ENCODE measurements at places on chromosomes 3 and 15.

DNA sequence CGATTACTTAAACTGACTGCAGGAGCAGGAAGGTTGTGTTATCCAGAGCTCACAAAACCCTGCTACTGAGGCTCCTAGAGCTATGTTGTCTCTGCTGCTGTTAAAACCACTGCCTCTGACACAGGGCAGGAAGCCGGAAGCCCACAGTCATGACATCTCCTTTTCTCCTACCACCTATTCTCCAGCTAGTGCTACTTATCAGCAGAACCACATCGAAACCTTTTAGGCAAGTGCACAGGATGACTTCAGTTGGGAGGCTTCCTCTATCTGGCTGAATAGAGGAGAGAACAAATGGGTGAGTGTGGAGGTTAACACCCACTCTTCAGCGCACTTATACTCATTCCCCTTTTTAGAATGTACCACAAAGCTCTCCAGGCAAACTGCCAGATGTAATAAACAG, 638.0 kb downstream of the OTOL1 start:
- DNase-seq = no peak

- DNase-seq = no peak
These were observed 66.1 kb downstream of the WHAMM start for GRCh38 chr15:82875411-82876003.

DNA sequence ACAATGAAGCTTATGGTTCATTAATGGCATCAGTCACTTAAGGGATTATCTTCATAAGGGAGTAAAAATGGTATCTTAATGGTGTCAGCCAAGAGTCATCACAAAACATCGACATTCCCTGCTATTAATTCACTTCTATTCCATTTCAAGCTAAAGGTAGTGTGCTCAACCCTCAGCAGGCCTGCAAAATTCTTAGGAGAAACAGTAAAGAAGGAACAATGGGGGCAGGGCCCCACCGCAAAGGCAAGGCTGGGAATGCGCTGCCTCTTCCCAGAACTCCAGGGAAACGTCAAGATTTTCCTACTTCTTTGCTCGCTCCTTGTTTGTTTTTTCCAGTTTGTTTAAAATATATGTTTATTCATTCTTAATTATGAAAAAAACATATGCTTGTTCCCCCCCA, 187.3 kb upstream of the TSC22D2 start:
- DNase-seq = no peak

DNA sequence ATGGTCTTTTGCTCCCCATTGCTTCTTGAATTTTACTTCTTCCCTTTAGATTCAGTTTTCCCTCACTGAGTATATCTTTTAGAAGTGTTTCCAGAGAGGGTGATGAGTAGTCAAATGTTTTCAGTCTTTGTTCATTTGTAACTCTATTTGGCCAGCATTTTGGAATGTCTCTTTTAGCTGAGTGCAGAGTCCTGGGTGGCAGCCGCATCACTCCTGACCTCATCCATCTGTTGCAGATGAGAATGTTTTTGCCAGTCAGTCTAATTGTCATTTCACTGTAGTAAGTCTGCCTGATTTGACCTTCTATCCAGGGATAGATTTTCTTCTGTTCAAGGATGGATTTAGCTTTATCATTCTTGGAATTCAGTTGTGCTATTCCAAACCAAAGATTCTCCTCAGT, 7.3 kb downstream of the SRPRB start:
- DNase-seq = no peak

DNA sequence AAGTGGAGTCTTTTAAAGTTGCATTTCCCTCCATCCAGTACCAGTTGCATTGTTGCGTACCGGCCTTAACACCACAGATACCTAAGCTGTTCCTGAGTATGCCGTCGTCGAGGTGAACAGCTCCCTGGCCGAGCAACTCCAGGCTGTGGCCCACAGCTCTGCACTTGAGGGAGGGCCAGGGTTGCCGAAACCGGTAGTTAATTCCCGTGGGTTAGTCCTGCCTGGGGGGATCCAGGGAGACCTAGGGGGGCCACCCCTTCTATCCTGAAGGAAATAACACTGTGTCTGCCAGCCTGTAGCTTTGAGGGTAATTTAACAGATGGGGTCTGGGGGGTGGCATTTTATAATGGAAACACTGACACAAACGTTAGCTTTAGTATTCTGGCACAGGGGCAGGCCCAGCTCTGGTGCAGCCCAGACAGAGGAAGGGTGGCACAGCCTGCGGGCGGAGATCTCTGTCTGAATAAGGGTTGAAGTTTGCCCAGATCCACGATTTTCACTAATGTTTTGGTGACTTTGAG, 60.8 kb downstream of the RGMA start:
- no peak for DNase-seq

DNA sequence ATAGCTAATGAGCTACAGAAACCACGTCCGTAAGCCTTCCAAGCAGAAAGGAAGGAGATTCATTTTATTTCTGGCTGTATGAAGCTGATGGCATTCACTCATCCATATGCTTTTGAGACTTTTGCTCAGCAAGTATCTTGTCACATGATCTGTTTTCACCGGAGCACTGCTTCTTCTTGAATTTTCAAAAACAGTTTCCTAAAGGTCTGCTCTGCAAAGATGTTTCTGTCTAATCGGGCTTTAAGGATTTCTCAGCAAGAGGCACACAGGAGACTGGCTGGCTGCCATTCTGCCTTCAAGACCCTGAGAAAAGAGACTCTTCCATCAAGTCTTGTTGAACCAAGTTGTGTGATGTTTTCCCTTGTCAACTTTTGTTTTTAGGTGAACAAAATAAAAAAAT, 289.6 kb upstream of the LYSMD4 start:
- no peak for DNase-seq

- DNase-seq = no peak
These were observed 272.6 kb downstream of the SUCLG2 start for GRCh38 chr3:67381667-67382272.

GRCh38 chr15:48992096-48992495, 28.4 kb upstream of the SHC4 start:
- no peak for DNase-seq

- DNase-seq = no peak
These were observed 87.3 kb upstream of the RNF7 start for GRCh38 chr3:141650783-141651182.

DNA sequence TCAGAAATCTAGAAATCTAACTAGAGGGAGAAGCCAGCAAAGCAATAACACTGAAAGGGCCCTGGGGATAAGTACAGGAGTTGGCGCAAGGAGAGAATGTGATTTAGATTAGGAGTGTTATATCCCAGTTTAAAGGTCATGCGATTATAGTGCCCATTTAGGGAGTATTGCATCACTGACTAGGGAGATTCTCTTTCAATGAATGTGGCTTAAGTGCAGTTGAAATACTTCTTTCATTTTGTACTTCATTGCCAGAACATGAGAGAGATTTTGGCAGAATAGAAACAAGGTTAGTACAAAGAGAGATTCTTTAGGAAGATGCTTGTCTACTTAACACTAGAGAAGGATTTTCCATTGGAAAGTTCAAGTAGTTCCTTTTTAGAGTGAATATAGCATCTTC, 13.9 kb downstream of the ROBO2 start:
- DNase-seq = no peak

GRCh38 chr3:115652738-115653137, 29.4 kb downstream of the GAP43 start:
- no peak for DNase-seq

GRCh38 chr3:59809710-59810444, 760.1 kb upstream of the CFAP20DC start:
- no peak for DNase-seq

- DNase-seq = no peak
These were observed 3.8 kb downstream of the SUCNR1 start for GRCh38 chr3:151877269-151877668.

- no peak for DNase-seq
These were observed 779.1 kb downstream of the MECOM start for GRCh38 chr3:168884353-168884903.

DNA sequence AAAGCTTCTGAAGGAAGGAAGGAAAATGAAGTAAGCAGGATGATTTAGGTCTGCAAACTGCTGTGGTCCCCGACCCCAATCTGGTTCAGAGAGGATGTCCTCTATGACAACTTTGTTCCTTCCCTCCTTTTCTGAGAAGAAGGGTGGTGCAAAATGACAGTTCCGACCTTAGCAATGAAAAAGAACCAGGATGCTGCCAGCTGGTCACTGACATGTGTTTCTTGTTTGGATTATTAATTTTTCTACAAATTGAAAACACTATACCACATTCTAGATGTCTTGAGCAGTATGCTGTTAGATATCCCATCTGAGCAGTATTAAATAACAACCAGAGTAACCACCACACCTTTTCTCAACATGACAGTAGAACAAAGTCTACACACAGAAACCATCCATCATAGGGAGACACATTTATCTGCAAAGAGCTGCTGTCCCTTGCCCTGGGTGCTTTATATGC, 27.5 kb downstream of the CDCP1 start:
- no peak for DNase-seq

GRCh38 chr3:148953094-148953493, 38.2 kb upstream of the GYG1 start:
- no peak for DNase-seq

GRCh38 chr15:59249816-59250215, 43.2 kb downstream of the LDHAL6B start:
- no peak for DNase-seq

DNA sequence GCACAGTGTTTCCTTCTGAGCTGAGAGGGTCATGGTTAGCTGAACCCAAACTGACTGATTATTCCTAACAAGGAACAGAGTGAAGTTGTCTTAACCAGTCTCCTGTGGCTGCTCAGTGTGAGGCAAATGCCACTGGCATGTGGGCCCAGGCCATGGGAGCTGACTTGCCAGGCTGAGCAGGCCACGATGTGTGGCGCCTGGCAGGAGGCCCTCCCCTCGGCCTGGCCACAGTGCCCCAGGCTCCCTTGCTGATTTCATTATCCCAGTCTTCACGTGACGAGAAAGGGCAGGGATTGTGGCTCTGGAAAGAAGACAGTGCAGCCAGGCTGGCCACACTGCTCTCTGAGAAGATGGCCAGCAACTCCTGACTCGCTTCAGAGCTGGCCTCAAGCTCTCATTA, 58.8 kb downstream of the SLCO2A1 start:
- no peak for DNase-seq

- DNase-seq = no peak
These were observed 97.2 kb downstream of the LRTM1 start for GRCh38 chr3:54830658-54831057.

DNA sequence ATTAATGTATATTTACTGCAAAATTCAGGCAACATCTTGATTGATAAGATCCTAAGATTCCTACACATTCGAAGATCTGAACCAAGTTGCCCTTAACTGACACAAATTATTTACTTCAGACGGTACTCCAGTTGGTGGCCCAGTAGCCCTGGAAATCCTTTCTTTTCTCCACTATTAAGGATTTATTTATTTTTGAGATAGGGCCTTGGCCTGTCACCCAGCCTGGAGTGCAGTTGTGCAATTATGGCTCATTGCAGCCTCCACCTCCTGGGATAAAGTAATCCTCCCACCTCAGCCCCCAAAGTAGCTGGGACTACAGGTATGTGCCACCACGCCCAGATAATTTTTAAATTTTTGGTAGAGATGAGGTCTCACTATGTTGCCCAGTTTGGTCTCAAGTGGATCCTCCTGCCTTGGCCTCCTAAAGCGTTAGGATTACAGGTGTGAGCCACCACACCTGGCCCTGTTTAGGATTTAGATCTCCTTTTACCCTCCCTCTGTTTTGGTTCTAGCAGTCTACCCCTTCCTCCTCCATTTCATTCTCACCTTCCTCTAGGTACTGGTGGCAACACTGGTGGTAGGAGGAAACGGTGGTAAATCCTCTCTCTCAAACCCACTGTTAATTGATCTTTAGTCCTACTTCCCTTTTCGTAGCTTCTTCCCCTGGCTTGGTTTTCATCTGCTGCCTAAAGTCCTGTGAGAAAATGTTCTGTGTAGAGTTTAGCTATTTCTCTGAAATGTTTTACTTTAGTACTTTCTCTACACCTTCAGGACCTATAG, 12.7 kb upstream of the ZNF609 start:
- DNase-seq = no peak

- no peak for DNase-seq
These were observed 121.2 kb upstream of the HES1 start for GRCh38 chr3:194014756-194015155.

DNA sequence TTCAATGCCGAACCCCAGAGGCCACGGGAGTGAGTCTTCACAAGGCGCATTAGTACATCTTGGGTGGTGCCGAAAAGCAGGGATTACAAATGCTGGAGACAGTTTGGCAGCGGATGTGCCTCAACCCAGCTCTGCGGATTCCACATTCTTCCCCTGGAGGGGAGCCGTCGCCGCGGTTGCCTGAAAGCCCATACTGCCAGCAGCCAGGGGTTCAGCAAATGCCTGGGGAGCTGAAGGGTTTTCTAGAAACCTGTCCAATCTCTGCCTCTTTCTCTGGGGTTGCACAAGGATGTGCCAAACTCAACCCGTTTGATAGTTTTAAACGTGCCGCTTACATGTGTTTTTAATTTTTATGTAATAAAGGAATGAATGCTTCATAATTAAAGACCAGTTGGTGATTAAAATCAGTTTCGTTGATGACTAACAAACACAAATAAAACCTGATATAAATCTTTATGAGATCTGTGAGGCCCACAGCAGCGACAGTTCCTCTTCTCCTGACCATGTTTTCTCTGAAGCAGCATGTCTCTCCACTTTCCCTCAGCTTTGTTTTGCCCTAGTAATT, 74.6 kb upstream of the LEKR1 start:
- DNase-seq = no peak

- DNase-seq = no peak
These were observed 36.4 kb downstream of the ZNF710 start for GRCh38 chr15:90037511-90037860.
